GM04503 (cell line): ENCODE measurements at places on chromosomes 5 and 9.

DNA sequence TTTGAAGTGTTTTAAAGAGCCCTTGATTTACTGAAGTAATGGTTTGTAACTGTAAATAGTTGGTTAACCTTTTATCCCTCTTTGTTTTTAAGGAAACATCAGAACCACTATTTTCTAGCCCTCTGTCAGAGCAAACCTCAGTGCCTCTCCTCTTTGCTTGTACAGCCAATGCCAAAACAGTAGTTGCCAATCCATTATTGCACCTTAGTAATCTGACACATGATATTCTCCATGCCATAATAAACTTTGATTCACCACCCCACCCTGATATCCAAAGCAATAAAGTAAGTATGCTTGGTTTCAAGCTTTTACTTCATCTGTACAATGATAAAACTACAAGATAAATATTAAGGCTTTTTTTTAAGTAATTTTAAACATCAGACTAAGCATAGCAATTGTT lies 100.8 kb downstream of the DMXL1 start:
- no peak for DNase-seq

- no peak for DNase-seq
Observed at GRCh38 chr9:21432672-21433425, 7.4 kb upstream of the IFNA1 start.

- DNase-seq = peak; percentile 54
Observed at GRCh38 chr5:94243612-94244011, 374.8 kb downstream of the KIAA0825 start.

DNA sequence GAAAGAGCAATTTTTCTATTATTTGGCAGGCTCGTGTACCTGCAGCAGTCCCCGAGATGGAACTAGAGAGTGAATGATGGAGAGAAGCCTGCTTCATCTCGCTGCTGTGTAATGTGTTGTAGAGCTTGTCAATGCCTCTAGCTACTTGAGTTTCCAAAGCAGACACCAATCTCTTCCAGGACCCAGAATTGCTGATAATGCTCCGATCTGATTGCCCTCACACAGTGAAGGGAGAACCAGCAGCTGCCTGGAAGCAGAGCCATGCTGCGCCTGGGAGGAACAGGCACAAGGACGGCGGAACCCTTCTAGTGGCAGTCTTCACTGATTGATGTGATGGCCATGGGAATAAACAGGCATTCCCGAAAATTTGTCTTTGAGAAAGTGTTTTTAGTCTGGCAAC lies 288.0 kb downstream of the ICE1 start:
- DNase-seq = no peak

DNA sequence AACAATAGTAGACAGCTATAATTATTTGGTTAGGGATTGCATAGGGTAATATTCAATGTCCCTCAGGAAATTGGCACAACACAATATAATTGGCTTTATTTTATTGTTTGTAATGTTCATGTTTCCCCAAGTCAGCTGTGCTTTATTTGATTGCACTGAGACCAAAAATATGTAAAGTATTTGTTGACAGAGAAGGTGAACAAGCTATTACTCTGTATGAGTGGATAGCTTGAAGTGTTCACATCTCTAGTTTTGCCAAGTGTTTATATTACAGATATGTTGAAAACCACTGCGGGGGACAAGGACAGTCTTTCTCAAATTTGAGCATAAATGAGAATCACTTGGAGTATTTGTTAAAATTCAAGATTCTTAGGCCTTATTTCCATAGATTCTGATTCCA lies 83.3 kb downstream of the RAB3C start:
- DNase-seq = no peak

GRCh38 chr9:129637102-129637501 lies 4.8 kb downstream of the ASB6 start:
- no peak for DNase-seq
